ENCODE measurements at places on chromosomes 7 and 10.

- DNase-seq = no peak
Observed at GRCh38 chr10:4482659-4483058, 343.3 kb upstream of the AKR1E2 start.

GRCh38 chr7:156751319-156751718, 110.7 kb downstream of the RNF32 start:
- DNase-seq = no peak

DNA sequence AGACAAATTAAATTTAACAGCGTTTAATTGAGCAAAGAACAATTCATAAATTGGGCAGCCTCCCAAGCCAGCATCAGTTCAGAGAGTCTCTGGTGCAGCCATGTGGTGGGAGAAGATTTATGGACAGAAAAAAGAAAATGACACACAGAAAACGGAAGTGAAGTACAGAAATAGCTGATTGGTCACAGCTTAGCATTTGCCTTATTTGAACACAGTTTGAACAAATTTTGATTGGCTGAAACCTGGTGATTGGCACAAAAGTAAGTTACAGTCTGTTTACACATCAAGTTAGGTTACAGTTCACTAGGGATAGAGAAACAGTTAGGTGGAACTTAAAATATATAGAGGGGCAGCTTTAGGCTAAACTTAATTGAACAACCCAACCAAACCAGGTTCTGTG, 720.1 kb downstream of the TYW1 start:
- DNase-seq = no peak

GRCh38 chr7:131683536-131684125, 127.2 kb upstream of the PODXL start:
- DNase-seq = no peak

All from DMS53 (cell line).